ENCODE measurements at places on chromosomes 11 and 22. TPM values are rescaled to one million over a fixed set of nuclear protein-coding genes. Genes with fewer than 3 reads are reported as not detected.

DNA sequence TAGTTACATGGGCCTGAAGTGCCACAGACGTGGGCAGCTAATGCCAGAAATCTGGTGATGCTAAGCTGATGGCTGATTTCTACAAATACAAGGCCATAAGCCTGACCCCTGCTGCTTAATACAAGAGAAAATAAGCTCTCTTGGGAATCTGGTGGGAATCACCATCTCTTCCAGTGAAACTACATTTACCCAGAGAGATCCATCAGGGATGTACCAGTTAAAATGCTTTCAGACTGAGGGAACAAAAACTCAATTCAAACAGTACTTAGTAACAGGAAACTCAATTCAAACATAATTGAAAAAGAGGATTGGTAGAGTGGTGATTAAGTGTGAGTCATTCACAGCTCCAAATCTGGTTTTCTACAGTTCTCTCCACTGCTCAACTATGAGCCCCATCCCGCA is 1.7 kb upstream of the CAVIN3 start:
- no peak for DNase-seq

DNA sequence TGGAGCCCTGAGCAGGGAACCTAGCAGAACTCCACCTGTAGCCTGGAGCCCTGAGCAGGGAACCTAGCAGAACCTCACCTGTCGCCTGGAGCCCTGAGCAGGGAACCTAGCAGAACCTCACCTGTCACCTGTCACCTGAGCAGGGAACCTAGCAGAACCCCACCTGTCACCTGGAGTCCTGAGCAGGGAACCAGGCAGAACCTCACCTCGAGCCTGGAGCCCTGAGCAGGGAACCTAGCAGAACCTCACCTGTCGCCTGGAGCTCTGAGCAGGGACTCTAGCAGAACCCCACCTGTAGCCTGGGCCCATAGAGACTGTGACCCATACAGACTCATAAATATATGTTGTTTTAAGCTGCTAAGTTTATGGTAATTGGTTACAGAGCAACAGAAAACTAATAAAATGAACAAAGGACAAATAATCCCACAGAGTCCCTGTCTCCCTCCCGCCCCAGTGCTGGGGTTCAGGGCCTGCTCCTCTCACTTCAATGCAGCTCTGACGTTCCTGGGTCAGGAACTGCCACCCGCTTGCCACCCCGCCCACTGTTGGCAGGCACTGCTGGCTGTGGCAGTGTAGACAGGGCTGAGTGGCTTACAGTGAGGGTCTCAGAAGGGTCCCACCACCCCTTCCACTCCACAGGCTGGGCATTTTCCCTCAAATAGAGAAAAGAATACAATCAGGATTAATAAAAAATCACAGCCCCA is 259.1 kb downstream of the TBC1D22A start:
- no peak for DNase-seq

Gene RHBDD3
- 18.3 TPM for total RNA-seq

Gene DAGLA
- total RNA-seq: 1.4 TPM

GRCh38 chr22:21866833-21867527 is 465 bp downstream of the MAPK1 start:
- DNase-seq: peak; percentile 42

DNA sequence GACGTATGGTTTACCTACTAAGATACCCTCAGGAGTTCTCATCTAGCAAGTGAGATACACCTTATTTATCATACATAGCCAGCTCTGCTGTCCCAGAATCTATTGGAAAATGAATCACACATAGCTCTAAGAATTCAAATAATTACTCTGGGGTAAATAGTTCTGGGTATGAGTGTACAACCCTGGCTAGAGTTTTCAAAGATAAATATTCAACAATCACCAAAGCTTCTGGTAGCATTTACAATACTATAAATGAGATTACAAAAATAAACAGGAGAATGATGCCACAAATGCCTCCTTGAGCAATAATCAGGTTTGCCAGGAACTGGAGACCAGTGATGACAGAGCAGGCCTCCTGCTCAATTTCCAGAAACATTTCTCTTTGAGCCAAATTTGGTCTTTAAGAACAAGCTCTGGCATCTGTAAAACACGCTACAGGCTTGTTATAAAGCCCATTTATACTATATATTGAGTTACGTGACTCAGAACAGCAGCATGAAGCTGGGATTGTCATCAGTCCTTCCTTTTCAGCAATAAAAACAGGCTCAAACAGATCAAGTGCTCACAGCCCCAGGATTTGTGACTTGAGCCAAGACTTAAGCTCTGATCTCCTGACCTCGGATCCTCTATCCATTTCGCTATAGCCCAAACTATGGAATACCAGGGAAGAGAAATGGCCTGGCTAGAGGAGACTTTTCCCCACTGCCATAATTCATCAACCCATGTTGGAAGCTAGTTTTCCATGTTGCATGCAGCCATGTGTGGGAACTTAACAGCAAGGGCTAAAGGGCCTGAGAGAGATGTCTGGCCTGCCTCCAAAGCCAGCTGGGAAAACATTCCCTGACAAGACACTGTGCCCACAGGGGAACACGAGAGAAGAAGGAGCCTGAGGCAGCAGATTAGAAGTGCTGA is 19.7 kb downstream of the RAB30 start:
- DNase-seq: peak; percentile 82

GRCh38 chr22:20553947-20554741 is 46.7 kb downstream of the MED15 start:
- no peak for DNase-seq

DNA sequence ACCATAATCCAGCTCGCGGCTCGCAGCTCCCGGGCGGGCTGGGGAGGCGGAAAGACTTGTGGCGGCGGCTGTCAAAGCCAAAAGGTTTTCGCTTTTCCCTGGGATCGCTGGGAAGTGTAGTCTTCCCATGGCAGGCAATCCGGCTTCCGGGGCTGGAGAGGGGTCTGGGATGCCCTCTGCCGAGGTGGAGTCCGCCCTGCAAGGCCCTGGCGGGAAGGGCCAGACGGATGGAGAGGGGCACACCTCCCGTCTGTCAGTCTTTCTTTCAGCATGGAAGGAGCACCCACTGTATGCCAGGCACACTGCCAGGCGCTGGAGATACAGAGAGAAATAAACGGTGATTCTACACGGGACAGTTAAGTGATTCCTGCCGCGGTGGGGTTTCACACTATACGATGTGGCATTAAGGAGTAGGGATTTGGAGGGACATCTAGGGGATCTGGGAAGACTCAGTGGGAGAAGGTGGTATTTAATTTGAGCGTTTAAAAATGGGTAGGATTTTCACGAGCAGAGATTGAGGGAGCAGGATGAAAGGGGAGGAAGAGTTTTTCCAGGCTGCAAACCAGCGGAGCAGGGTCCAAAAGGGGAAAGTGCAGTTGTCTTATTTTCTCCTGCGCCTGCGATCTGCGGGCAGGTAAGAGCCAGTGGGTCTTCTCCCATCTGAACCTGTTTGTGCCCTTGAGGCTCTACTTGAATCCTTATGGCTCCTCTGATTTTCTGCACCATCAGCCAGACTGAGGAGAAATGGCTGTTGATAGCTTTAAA is at the start of gene BACE1:
BACE1 (minus strand) TSS at position 60 of the 765 bp plus-strand sequence. CDS start 461 bp downstream, outside the sequence.
- DNase-seq: peak; percentile 89

Gene NXPE4
- total RNA-seq: not detected

GRCh38 chr11:111378861-111379601 is at the start of gene POU2AF1:
TSS of gene POU2AF1 (minus strand) at chr11:111379275. CDS start at chr11:111379177, 98 bp downstream.
- DNase-seq: peak; percentile 61

GRCh38 chr22:17792299-17792698 is 18.0 kb upstream of the BID start:
- DNase-seq: no peak

Gene C11orf58
- 220 TPM for total RNA-seq

Gene AQP11
- total RNA-seq: not detected

Gene PTPN5
- not detected for total RNA-seq

GRCh38 chr11:61378713-61379313 is 13.6 kb upstream of the TMEM216 start:
- DNase-seq: peak; percentile 79

GRCh38 chr11:62069986-62070919 is 53.6 kb upstream of the INCENP start:
- no peak for DNase-seq

Gene APOBEC3A
- not detected for total RNA-seq

Gene LRRC74B
- total RNA-seq: not detected

- peak; percentile 53 for DNase-seq
These were observed 557 bp downstream of the PACSIN2 start for GRCh38 chr22:43014316-43014868.

Gene APBB1
- total RNA-seq: 7.2 TPM
